ENCODE measurements at places on chromosomes 5 and 9. TPM values are rescaled to one million over a fixed set of nuclear protein-coding genes. Genes with fewer than 3 reads are reported as not detected.

C9orf50 gene
- not detected for total RNA-seq

CCNH gene
- 91.5 TPM for total RNA-seq

CTNND2 gene
- 115 TPM for total RNA-seq

OTULINL gene
- total RNA-seq, result 15.5 TPM

FANCG gene
- 14.0 TPM for total RNA-seq

BHMT2 gene
- 0.25 TPM for total RNA-seq

CCIN gene
- total RNA-seq, result under 0.01 TPM

LRRTM2 gene
- total RNA-seq, result 118 TPM

TRMT10B gene
- 3.9 TPM for total RNA-seq

Data from temporal lobe (tissue), 4 donors.